ENCODE measurements at places on chromosomes 6 and 20.

- no peak for DNase-seq
Observed at GRCh38 chr6:124203812-124204167, 400.1 kb downstream of the NKAIN2 start.

DNA sequence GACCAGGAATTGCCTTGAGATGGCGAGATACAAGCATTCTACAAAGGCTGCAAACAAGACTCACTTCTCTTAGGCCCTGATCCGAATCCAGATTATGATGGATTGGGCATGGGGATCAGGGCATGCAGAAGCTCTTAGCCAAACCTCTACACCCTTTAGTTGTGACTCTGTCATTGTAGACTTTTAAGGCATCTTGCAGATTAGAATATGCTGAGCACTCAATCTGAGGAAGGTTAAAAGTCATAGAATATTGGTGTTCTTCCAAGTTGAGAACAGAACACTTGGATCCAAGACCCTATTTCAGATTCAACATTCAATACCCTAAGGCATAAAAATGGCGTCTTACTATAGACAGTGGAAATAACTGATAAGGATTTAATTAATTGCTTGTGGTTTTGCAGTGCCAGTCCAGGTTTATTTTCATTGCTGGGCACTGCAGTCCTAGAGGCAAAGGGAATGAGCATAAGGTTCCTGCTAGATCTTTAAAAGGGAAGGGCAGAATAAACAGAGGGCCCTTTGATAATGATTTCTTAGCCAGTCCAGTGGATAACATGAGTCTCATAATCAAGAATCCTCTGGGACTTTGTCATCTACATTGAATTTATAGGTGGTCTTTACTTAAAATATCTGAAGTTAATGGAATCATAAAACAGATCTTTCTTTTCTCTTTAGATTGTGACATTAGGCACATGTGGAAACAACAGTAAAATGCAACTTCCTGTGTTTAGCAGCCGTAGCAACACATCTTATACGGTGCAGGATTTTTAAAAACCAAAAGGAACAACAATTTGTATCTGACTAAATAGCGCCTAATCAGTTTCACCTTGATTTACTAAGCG is 17.6 kb downstream of the PHACTR2 start:
- DNase-seq: no peak

- DNase-seq: no peak
Observed at GRCh38 chr6:1679688-1680068, 70.0 kb downstream of the FOXC1 start.

DNA sequence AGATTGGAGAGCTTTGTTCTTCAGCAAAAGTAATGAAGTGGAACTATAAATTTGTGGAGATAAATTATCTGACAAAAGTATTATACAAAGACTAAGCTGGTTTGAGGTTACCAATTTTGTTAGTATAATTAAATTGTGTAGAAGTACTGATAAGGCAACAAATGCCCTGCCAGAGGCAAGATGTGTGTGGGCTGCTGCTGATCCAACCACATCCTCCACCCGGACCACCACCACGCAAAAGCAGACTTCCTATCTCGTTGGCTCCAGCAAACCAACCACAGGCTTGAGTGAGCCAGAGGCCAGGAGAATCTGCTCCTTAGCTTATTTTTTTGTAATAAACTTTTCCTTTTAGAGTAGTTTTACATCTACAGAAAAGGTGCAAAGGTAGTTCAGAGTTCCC is 1.1 kb upstream of the MYLK4 start:
- no peak for DNase-seq

DNA sequence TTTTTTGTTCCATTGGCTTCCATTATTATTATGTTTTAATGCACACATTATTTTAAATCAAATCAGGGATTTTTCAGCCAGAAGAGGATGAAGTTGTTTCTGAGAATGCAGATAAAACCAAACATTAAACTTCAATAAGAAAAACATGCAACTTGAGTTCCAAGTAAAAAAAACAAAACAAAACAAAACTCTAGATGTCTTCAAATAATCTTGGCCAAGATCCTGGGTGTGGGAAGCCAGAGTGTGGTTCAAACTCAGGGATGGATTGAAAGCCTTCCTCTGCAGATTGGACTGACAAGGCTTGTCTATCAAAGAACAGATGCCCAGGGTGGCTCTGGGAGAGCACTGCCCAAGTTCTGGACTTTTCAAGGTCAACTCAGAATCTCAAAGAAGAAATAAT is 134.1 kb downstream of the LCA5 start:
- no peak for DNase-seq

- DNase-seq: no peak
Observed at GRCh38 chr6:101847690-101848089, 454.2 kb downstream of the GRIK2 start.

DNA sequence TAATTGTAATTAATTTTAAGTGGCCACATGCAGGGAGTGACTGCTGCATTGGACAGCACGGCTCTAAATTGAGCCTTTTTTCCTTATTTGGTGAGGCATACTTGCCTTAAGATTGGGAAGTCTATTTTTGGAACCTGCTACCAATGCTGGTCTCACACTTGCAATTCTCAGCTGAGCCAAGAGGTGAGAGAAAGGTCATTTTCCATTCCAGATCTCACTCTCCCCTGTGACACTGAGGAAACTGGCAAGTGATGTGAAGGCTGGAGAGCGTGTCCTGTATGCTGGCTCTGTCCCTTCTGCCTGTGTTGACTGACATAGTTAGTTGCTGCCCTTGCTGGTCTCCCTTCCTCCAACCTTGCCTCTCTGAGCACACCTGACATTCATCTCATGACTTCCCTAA is 735 bp upstream of the MOG start:
- no peak for DNase-seq

DNA sequence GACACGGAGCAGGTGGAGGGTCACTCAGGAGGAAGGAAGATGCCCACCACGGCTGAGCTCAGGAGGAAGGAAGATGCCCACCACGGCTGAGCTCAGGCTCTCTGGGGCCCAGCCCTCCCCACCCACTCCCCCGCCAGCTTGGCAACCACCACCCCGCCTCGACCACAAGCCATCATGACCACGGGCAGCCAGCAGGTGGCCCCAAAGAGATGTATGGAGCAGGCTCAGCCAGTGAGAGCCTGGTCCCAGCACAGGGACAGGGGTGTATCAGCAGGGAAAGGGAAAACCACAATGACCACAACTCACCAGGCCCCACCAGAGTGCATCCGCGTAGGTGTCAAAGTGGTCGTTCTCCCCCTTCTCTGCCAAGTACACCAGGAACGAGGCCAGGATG is 30.4 kb downstream of the KCNQ2 start:
- DNase-seq: no peak

- no peak for DNase-seq
Observed at GRCh38 chr6:100657678-100658330, 193.1 kb upstream of the SIM1 start.

DNA sequence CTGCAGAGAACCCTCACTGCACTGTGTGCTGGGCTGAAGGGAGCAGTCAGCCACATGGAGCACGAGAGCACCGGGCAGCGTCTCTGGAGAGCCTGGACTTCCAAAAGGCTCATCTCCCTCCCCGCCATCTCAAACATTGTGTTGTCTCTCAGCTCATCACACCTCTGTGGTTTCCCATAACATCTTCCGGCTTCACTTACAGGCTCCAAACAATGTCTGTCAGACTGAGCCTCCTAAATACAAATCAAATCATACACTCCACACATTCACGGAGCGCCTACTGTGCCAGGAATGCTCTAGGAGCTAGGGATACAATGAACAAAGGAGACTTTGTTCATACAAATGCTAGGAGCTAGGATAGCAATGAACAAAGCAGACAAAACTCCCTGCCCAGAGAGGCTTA is 398.0 kb downstream of the RNGTT start:
- DNase-seq: no peak

GRCh38 chr6:760982-761955 is 68.3 kb upstream of the EXOC2 start:
- no peak for DNase-seq

- no peak for DNase-seq
Observed at GRCh38 chr6:40899684-40900155, 139.3 kb downstream of the UNC5CL start.

DNA sequence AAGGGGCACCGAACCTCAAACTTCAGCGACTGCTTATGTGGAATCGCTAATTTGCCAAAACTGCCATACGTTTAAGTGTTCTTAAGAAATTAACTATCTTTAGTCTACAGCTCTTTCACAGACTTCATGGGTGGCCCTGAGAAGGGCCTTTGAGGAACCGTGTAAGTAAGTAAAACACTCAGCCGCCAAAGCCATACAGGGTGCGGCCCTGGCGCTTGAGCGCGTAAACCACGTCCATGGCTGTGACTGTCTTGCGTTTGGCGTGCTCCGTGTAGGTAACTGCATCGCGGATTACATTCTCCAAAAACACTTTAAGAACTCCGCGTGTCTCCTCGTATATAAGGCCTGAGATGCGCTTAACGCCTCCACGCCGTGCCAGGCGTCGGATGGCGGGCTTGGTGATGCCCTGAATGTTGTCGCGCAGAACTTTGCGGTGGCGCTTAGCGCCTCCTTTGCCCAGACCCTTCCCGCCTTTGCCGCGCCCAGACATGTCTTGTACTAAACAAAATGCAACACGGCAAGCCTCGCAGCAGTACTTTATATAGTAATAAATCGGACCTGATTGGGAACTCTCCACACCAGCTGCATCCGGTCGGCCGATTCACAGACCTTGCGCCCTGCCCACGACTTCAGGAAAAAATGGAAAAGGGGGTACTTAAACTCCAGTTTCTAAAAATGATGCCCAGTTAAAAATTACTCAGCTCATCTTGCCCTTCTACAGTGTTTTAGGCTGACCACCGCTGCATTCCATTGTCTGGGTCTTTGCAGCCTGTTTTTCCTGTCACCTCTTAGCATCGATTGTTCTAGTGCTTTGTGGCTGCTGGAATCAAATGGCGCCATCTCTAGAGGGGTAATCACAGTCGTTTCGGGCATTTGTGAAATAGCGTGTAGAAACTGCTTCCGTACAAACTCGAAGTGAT is 38.9 kb downstream of the OR2B2 start:
- no peak for DNase-seq

DNA sequence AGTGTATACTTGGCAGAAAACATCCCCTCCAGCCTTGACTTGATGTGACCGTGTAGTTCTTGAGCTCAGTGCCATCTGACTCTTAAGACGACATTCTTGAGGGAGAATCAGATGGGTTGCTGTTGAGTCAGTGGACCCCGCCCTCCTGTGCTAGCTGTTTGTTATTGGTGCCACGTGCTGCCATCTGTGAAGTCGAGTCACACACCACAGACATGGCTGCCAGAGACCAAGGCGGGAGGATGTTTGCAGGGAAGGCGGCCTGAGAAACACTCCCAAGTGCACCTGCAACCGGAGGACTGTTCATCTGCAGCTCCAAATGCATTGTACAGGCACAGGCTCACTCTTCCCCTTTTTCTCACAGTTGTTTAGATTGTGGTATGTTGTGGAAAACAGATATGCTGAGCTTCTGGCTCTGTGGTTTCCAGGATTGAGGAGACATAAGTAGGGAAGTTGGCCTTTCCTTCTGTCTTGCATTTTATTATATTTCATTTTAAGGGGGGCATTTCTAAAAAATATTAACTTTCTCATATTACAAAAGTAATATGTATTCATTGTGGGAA is 345.3 kb upstream of the ZFP64 start:
- no peak for DNase-seq

DNA sequence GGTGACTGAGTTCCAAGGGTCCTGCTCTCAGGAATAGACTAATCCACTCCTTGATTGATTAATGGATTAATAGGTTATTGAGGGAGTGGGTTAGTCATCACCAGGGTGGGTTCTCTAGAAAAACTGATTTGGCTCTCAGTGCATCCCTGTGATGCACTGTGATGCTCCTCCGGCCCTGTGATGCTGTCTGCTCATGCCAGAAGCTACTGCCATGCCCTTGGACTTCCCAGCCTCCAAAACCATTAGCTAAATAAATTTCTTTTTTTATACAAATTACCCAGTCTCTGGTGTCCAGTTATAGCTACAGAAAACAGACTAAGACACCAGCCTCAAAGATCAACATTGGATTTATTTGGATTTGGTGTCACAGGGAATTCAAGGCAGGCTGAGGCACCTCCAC is 40.4 kb upstream of the CST7 start:
- no peak for DNase-seq

- no peak for DNase-seq
Observed at GRCh38 chr6:14211562-14211942, 94.0 kb downstream of the CD83 start.

- no peak for DNase-seq
Observed at GRCh38 chr6:136084403-136084802, 165.7 kb downstream of the MTFR2 start.

- no peak for DNase-seq
Observed at GRCh38 chr6:43076464-43077332, 584 bp downstream of the PTK7 start.

GRCh38 chr6:84258866-84259265 is 31.4 kb upstream of the CEP162 start:
- DNase-seq: no peak

DNA sequence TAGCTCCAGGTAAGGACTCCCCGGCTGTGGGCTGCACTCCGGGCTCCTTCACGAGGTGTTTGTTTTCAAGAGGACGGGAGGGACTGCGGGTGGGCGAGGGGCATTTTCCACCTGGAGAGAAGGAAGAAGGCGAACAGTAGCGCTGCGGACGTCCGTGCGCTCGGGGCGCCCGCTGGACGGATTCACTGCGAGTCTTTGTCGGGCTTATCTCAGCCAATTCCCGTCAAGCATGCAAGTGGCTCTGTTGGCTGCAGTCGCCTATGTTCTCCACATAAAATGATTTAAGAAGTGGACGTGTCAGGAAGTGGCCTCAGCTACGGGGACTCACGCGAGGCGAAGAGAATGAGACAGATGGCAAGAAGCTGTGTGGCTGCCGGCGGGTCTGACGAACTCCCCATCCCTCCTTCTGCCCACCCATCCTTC is 332 bp downstream of the GRIK2 start:
- no peak for DNase-seq

DNA sequence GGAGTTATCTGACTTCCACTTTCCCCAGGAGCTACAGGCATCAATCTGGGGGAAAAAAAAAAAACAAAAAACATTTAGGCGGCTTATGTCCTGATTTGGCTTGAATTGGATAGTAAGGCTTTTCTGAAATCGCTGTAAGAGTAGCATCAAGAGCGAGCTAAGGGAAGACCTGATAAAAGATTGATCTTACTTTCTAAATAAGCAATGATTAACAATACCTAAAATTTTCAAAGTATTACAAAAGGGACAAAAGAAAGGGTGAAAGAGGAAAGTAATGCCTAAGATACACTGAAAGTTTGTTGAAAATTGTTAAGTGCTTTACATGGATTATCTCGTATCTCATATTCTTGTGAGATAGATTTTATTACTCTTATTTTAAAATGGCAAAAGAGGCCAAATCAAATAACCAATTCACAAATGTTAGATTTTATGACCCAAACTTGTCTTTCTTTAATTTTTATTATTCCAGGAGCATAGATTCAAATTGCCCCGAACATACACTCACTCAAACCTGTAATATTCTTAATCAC is 106.4 kb upstream of the PRSS16 start:
- DNase-seq: no peak

DNA sequence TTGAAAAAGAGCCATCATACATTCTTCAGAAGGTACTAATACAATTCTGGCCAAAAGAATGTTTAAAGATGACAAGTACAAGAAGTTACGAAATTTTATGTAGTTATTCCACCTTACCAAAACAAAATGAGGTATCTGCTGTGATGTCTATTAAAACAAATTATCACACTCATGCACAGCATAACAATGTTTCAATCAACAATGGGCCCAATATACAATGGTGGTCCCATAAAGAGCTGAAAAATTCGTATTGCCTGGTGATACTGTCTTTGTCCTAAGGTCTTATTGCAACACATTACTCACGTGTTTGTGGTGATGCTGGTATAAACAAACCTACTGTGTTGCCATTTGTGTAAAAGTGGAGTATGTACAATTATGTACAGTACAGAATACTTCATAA is 3.6 kb upstream of the NUP153 start:
- no peak for DNase-seq

- no peak for DNase-seq
Observed at GRCh38 chr6:75124085-75124484, 81.8 kb downstream of the COL12A1 start.

Data from GOT3 (cell line).